T-helper 2 cell treated with Interferon-gamma antibody and Interleukin-4, amounts not matched to agents 5 μg/mL and 100 μg/mL, for 36 hours (primary cell): ENCODE measurements at places on chromosomes 13 and 19.

GRCh38 chr13:100526318-100527000 is 62.1 kb downstream of the GGACT start:
- no peak overlapping the region for H3K27ac ChIP-seq
- no peak overlapping the region for H3K4me3 ChIP-seq
- peaks cover 2% of the 10 kb centered on the region for H3K4me1 ChIP-seq
- H3K36me3 ChIP-seq, result no peaks in the 10 kb centered on the region
- no peak for DNase-seq

GRCh38 chr13:25928941-25929505 is 122.8 kb downstream of the SHISA2 start:
- H3K4me3 ChIP-seq, result no peak overlapping the region
- no peak overlapping the region for H3K27ac ChIP-seq
- H3K36me3 ChIP-seq, result no peaks in the 10 kb centered on the region
- peaks cover 2% of the 10 kb centered on the region for H3K27me3 ChIP-seq
- no peak for DNase-seq
- H3K4me1 ChIP-seq, result no peaks in the 10 kb centered on the region

GRCh38 chr19:39544911-39545310 is 5.0 kb upstream of the EID2 start:
- peak overlapping the region; percentile 5 for H3K4me3 ChIP-seq
- H3K36me3 ChIP-seq, result no peaks in the 10 kb centered on the region
- peaks cover 20% of the 10 kb centered on the region for H3K4me1 ChIP-seq
- no peaks in the 10 kb centered on the region for H3K27me3 ChIP-seq

DNA sequence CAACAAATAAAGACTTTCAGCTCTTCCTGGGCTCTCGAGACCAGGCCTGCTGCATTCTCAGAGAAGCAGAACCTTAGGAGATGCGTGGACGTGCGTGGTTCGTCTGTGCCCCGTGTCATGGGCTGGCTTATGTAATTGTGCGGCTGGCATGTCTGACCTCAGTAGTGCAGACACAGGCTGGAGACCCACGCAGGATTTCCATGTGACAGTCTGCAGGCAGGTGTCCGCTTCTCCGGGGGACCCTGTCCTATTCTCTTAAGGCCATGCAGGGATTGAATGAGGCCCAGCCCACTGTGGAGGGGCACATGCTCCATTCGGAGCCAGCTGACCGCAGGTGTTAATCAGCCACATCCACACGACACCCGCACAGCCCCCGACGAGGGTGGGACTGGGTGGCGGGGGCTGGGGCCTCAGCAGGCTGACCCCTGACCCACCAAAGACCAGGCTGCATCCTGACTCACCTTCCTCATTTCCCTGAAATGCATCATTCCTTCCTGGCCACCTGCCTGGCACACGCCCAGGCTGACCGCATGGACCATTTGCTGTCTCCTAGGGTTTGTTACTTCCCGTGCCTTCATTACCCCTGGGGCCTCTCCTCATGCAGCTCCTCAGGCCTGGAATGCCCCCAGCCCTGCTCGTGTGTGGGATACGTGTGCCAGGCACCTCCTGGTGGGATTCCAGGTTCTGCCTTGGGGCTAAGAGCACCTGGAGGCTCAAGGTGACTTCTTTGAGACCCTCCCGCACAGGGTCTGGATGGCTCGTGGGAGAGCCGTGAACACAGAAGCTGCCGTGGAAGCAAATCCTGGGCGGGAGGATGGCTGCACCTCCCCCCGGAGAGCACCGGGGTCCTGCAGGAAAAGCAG is 10.7 kb upstream of the MCF2L start:
- DNase-seq, result no peak
- no peak overlapping the region for H3K4me3 ChIP-seq
- no peaks in the 10 kb centered on the region for H3K36me3 ChIP-seq
- H3K27ac ChIP-seq, result no peak overlapping the region
- H3K27me3 ChIP-seq, result no peaks in the 10 kb centered on the region

- H3K27ac ChIP-seq, result no peak overlapping the region
- H3K4me3 ChIP-seq, result no peak overlapping the region
- H3K27me3 ChIP-seq, result peaks cover 11% of the 10 kb centered on the region
Observed at GRCh38 chr19:5434970-5435641, 20.1 kb upstream of the ZNRF4 start.

DNA sequence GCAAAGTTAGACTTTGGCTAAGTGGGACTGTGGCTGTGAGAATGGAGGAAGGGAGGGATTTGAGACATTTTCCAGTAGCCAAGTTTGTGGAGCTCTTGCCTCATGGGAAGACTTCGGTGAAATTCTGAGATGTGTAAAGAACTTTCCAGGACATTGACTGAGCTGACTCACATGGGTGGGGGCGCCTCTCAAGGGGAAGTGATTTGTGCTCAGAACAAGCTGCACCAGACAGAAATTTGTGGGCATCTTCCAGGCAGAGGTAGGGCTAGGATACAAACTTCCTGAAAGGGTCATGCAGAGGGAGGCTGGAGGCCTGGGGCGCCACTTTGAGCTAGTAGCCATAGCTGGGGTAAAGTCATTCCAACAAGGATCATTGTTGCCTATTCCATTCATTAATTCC is 9.8 kb upstream of the SIGLEC10 start:
- H3K27ac ChIP-seq, result no peak overlapping the region
- no peak for DNase-seq
- H3K4me3 ChIP-seq, result no peak overlapping the region
- no peaks in the 10 kb centered on the region for H3K27me3 ChIP-seq
- no peaks in the 10 kb centered on the region for H3K4me1 ChIP-seq
- H3K36me3 ChIP-seq, result no peaks in the 10 kb centered on the region

GRCh38 chr13:30730526-30730925 is 4.8 kb upstream of the ALOX5AP start:
- H3K4me1 ChIP-seq, result peaks cover 26% of the 10 kb centered on the region
- H3K27ac ChIP-seq, result no peak overlapping the region
- peaks cover 2% of the 10 kb centered on the region for H3K27me3 ChIP-seq
- peaks cover 2% of the 10 kb centered on the region for H3K36me3 ChIP-seq
- DNase-seq, result no peak
- H3K4me3 ChIP-seq, result no peak overlapping the region

DNA sequence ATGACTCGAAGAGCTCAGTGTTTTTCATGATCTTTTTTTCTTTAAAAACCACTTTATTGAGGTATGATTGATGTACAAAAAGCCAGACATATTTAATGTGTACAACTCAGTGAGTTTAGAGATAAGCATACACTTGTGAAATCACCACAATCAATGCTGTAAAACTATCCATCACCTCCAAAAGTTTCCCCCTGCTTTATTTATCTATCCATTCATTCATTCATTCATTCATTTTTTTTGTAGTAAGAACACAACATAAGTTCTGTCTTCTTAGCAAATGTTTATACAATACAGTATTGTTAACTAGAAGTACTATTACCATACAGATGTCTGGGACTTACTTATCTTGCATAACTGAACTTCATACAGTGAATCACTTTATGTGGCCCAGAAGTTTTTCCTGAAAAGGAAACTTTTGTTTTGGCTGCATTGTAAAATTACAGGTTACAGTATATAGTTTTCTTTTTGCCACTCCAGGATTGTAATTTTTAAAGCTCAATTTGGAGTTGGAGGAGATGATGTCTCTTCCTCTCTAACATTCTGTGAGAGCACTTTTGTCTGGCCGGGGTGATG is 6.7 kb downstream of the RAP2A start:
- no peaks in the 10 kb centered on the region for H3K27me3 ChIP-seq
- DNase-seq, result no peak
- H3K27ac ChIP-seq, result no peak overlapping the region
- H3K36me3 ChIP-seq, result peaks cover 10% of the 10 kb centered on the region
- H3K4me3 ChIP-seq, result no peak overlapping the region

- H3K27me3 ChIP-seq, result no peaks in the 10 kb centered on the region
- peaks cover 28% of the 10 kb centered on the region for H3K4me1 ChIP-seq
- no peak overlapping the region for H3K27ac ChIP-seq
- H3K4me3 ChIP-seq, result no peak overlapping the region
Observed at GRCh38 chr19:11375143-11375948, 880 bp downstream of the SWSAP1 start.

DNA sequence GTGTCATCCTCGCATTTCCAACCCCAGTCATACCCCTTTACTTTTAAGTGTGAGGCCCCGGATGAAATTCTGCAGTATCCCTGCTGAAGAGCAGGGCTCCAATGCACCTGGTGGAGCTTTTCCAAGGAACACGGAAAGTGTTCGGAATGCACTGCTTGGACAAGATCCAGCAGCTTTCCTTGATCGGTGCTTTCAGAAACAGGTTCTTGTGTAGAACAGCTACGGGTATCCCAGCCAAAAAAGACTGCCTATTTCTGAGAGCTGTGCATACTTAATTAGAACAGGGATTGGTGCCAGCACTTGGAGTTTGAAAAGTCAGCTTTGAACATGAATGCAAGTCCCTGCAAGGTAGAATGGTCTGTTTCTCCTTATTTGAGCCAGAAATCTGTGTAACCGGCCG is 87.2 kb upstream of the C1QTNF9B start:
- H3K36me3 ChIP-seq, result no peaks in the 10 kb centered on the region
- no peak overlapping the region for H3K27ac ChIP-seq
- peaks cover 6% of the 10 kb centered on the region for H3K4me1 ChIP-seq
- H3K27me3 ChIP-seq, result peaks cover 47% of the 10 kb centered on the region
- H3K4me3 ChIP-seq, result no peak overlapping the region
- DNase-seq, result no peak

GRCh38 chr13:34417896-34418295 is 524.2 kb upstream of the NBEA start:
- no peaks in the 10 kb centered on the region for H3K4me1 ChIP-seq
- no peaks in the 10 kb centered on the region for H3K27me3 ChIP-seq
- DNase-seq, result no peak
- no peak overlapping the region for H3K4me3 ChIP-seq
- H3K36me3 ChIP-seq, result no peaks in the 10 kb centered on the region

GRCh38 chr13:32036126-32036695 is 4.6 kb downstream of the FRY start:
- peak overlapping the region; percentile 63 for H3K4me3 ChIP-seq
- peaks cover 75% of the 10 kb centered on the region for H3K4me1 ChIP-seq
- no peaks in the 10 kb centered on the region for H3K27me3 ChIP-seq
- peak overlapping the region; percentile 64 for H3K27ac ChIP-seq
- peaks cover 8% of the 10 kb centered on the region for H3K36me3 ChIP-seq

DNA sequence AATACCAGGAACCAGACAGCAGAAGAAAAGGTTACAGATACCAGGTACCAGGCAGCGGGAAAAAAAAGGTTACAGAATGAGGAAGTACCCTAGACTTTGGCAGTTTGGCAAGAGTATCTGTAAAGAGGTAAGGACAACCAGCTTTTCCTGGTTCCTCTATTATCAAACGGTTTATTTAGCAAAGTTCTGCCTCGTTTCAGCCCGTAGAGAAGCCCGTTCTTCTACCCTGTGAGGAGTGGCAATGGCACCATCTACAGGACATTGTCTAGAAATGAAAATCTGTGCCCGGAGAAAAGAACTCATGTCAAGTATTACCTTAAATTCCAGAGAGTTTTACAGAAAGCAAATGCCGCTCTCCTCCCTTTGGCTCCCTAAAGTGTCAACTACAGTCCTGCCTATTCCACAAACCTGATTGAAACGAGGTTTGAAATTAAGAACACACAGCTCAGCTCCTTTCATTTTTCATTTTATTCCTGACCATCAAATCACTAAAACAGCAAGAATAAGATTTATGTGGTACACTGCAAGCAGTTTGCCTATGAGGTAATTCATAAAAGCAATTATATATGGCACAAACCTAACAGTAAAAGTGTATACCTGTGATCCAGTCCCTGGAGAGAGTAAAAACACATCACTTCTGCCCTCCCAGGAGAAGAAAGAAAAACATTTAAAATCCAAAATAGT is 226.3 kb downstream of the SLC7A1 start:
- H3K4me1 ChIP-seq, result no peaks in the 10 kb centered on the region
- H3K4me3 ChIP-seq, result no peak overlapping the region
- H3K36me3 ChIP-seq, result no peaks in the 10 kb centered on the region
- no peak overlapping the region for H3K27ac ChIP-seq

GRCh38 chr13:48510698-48511097 is 22.2 kb downstream of the RCBTB2 start:
- no peak for DNase-seq
- peaks cover 72% of the 10 kb centered on the region for H3K36me3 ChIP-seq
- peaks cover 38% of the 10 kb centered on the region for H3K4me1 ChIP-seq
- no peak overlapping the region for H3K4me3 ChIP-seq

DNA sequence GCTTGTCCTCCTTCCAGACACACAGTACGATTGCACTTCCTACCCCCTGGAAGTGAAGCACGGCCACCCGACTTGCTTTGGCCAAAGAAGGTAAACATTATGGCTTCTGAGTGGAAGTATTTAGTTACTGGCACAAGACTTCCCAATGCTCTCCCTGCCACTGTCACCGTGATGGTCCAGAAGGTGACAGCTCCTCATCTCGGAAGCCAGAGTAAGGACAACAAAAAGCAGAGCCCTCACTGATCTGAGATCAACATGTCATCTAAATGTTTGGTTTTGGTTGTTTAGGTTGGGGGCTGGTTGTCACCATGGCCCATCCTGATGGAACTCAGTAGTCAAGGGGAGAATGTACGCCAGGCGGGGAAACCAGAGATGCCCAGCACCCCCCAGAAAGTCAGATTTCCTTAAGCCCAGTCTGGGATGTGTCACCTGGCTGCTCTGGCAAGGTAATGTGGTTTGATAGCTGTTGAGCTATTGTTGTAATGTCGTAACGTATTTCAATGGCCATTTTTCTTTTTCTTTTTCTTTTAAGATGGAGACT is 170.1 kb upstream of the ZNF536 start:
- no peak overlapping the region for H3K4me3 ChIP-seq
- H3K36me3 ChIP-seq, result no peaks in the 10 kb centered on the region
- H3K4me1 ChIP-seq, result no peaks in the 10 kb centered on the region
- no peak for DNase-seq

DNA sequence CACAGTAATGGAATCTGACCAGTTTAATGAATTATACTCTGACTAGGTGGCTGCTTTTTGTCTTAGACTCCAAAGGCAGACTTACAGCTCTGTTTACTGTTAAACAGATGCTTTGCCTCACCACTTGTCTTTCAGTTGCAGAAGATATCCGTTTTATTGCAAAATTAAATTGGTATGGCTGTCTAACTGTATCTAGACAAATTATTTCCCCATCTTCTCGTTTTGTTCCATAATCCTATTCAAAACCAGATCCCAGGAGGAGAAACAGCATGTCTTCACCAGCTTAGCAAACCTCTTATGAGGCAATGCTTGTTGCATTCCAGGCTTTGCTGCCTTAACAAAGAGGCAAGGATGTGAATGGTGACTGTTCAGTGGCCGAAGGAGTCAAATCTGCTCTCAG is 215.6 kb downstream of the TDRD3 start:
- DNase-seq, result no peak
- no peaks in the 10 kb centered on the region for H3K4me1 ChIP-seq
- H3K27me3 ChIP-seq, result peaks cover 2% of the 10 kb centered on the region
- H3K36me3 ChIP-seq, result no peaks in the 10 kb centered on the region

- no peak overlapping the region for H3K27ac ChIP-seq
- DNase-seq, result no peak
- peaks cover 30% of the 10 kb centered on the region for H3K4me1 ChIP-seq
- H3K36me3 ChIP-seq, result no peaks in the 10 kb centered on the region
Observed at GRCh38 chr13:20400774-20401173, 124.9 kb downstream of the CRYL1 start.

- H3K4me3 ChIP-seq, result no peak overlapping the region
- H3K27me3 ChIP-seq, result no peaks in the 10 kb centered on the region
- peaks cover 30% of the 10 kb centered on the region for H3K4me1 ChIP-seq
Observed at GRCh38 chr19:35348911-35349611, 1.4 kb downstream of the FFAR1 start.

GRCh38 chr19:38831142-38831605 is 420 bp downstream of the ECH1 start:
- H3K36me3 ChIP-seq, result peaks cover 45% of the 10 kb centered on the region
- H3K27ac ChIP-seq, result peak overlapping the region; percentile 87
- no peaks in the 10 kb centered on the region for H3K27me3 ChIP-seq
- H3K4me1 ChIP-seq, result peaks cover 22% of the 10 kb centered on the region
